Tibial artery (tissue), 4 donors: ENCODE measurements at places on chromosomes 2 and 18.

- H3K36me3 ChIP-seq, result no peaks in the 10 kb centered on the region
- no peaks in the 10 kb centered on the region for H3K27me3 ChIP-seq
- H3K4me1 ChIP-seq, result peaks cover 13% of the 10 kb centered on the region
- no peak overlapping the region for H3K4me3 ChIP-seq
- DNase-seq, result no peak
- H3K27ac ChIP-seq, result peak overlapping the region; percentile 39
Measured at GRCh38 chr2:66306483-66306882, 128.4 kb upstream of the MEIS1 start.

GRCh38 chr2:102618452-102619413 lies 620 bp upstream of the SLC9A2 start:
- no peaks in the 10 kb centered on the region for H3K27me3 ChIP-seq
- no peak overlapping the region for H3K27ac ChIP-seq
- no peaks in the 10 kb centered on the region for H3K36me3 ChIP-seq
- DNase-seq, result no peak
- H3K4me3 ChIP-seq, result peak overlapping the region; percentile 59
- H3K4me1 ChIP-seq, result peaks cover 8% of the 10 kb centered on the region

DNA sequence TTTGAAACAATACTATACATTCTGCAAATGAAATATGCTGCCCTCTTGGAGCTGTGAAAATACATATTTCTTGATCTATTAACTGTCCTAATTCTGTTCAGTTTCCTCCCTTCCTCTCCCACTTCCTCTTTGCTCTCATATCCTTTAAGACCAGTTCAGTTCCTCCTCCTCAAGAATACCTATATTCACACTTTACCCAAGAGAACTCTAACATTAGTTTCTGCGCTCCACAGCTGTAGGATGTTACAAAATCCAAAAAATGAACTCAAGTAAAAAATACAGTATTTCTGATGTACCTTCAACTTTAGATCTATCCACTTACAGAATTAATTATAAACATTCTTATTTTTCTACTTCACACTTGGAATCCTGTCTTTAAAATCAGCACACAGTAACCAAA lies 5.4 kb downstream of the ITSN2 start:
- no peaks in the 10 kb centered on the region for H3K36me3 ChIP-seq
- H3K27ac ChIP-seq, result no peak overlapping the region
- H3K4me3 ChIP-seq, result no peak overlapping the region
- no peaks in the 10 kb centered on the region for H3K27me3 ChIP-seq
- H3K4me1 ChIP-seq, result peaks cover 5% of the 10 kb centered on the region

DNA sequence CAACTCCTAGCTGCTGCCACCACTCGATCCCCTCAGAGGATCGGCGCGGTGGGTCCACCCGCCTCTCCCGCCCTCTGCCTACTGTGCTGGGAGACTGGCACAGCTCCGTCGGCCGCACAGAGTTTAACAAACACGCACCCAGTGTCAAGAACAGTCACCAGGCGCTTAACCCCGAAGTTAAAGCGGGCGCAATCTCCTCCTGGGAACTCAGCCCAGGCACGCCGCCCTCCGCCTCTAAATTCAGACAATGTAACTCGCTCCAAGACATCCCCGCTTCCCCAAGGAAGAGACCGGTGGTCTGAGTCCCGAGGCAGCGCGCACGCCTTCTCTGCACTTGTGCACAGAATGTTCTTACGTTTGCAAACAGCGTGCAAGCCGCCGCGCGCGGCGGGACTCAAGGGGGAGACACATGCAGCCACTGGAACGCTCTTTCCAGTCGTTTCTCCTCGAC lies 533 bp downstream of the CXCR4 start:
- H3K4me3 ChIP-seq, result peak overlapping the region; percentile 45
- H3K36me3 ChIP-seq, result no peaks in the 10 kb centered on the region
- H3K4me1 ChIP-seq, result peaks cover 36% of the 10 kb centered on the region
- no peak for DNase-seq
- peak overlapping the region; percentile 5 for H3K27ac ChIP-seq
- no peaks in the 10 kb centered on the region for H3K27me3 ChIP-seq

DNA sequence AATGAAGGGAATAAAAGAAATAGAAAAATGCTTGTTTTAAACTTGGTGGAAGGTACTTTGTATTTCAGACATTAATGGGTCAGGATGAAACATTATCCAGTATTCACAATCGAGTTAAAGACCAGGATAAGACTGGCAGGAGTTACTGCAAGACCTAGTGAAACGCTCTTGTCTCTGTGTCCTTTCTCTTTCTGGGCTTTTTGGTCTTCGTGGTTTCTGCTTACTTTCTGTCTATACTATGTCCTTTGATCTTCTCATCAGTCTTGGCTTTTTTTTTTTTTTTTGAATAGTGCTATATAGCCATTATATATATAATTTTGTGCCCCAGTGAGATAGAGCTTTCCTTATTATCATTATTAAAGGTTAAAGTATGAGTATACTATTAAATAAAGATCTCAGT lies 42.1 kb upstream of the GAREM2 start:
- H3K4me3 ChIP-seq, result no peak overlapping the region
- H3K27me3 ChIP-seq, result no peaks in the 10 kb centered on the region
- H3K4me1 ChIP-seq, result peaks cover 9% of the 10 kb centered on the region
- DNase-seq, result no peak
- no peak overlapping the region for H3K27ac ChIP-seq

DNA sequence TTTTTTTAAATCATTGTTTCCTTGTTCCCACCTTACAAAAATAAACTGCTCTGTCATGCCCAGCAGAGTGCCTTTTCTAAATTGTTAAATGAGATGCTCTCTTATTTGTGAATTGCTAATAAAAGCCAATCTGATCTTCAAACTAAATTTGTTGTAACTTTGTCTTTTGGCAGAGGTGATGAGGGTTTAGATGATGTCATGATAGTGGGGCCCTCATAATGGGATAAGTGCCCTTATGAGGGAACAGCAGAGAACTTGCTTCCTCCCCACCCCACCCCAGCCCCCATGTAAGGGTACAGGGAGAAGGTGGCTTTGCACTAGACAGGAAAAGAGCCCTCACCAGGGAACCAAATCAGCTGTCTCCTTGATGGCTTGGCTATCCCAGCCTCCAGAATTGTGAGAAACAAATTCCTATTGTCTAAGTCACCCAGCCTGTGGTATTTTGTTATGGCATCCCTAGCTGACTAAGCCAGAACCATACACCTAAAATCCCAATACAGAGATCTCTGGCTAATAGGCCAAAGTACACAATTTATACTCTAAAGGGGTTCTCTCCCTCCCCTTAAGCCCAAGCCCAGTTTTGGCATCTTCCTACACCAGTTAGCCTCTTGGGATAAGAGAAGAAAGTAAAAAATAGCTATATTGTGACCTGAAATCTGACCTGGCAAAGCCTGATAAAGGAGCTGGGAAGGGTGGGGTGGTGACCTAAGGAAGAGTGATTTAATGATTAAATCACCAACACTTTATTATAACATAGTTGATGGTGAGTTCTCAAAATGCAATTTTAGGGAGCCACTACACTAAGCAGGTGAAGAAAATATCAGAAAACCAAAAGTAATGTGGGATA lies 40.3 kb upstream of the HNRNPA3 start:
- H3K27ac ChIP-seq, result peak overlapping the region; percentile 52
- no peaks in the 10 kb centered on the region for H3K36me3 ChIP-seq
- no peaks in the 10 kb centered on the region for H3K4me1 ChIP-seq
- H3K27me3 ChIP-seq, result no peaks in the 10 kb centered on the region
- no peak for DNase-seq
- no peak overlapping the region for H3K4me3 ChIP-seq

DNA sequence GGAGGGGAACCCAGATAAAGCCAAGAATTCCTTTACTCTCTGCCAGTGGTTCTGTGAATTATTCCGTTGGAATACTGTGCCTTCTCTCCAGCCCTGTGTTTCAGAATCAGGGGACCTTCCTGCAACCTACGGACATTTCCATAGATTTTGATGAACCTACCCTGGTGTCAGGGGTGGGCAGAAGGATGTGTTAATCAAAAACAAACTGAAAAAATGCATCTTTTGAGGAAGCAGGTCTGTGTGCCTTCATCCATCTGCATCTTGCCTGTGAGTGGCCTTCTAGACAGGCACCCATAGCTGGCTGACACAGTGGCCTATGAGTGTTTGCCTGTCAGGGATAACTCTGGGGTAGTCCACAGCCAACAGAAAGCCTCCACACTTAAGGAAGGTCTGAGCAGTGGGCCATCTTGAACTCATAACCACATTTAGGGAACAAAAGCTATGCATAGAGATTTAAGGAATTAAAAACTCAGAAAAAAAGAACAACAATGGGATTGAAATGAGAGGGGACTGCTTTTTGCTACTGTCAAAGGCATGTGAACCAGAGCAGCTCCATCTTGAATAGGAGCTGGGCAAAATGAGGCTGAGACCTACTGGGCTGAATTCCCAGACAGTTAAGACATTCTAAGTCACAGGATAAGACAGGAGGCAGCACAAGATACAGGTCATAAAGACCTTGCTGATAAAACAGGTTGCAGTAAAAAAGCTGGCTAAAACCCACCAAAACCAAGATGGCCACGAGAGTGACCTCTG lies 45.9 kb upstream of the ITGA6 start:
- DNase-seq, result no peak
- no peak overlapping the region for H3K4me3 ChIP-seq
- peaks cover 16% of the 10 kb centered on the region for H3K4me1 ChIP-seq
- no peaks in the 10 kb centered on the region for H3K27me3 ChIP-seq
